ENCODE measurements at places on chromosomes 7 and 10. TPM values are rescaled to one million over a fixed set of nuclear protein-coding genes. Genes with fewer than 3 reads are reported as not detected.

DNA sequence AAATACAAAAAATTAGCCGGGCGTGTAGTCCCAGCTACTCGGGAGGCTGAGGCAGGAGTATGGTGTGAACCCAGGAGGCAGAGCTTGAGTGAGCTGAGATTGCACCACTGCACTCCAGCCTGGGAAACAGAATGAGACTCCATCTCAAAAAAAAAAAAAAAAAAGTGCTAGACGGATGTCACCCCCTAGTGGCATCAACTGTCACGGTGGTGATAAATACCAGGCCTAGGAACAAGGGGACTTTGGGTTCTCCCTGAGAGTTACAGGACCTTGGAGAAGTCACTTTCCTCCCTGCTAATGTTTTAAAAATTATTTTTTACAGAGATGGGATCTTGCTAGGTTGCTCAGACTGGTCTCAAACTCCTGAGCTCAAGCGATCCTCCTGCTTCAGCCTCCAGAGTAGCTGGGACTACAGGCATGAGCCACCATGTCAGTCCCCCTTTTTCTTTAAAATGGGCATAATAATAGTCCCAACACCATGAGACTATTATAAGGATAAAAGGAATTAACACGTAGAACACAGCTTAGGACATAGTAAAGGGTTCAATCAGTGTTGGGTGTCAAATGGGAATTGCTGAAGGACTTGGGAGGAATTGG is 2.6 kb upstream of the TMEM130 start:
- peak; percentile 50 for DNase-seq

DNA sequence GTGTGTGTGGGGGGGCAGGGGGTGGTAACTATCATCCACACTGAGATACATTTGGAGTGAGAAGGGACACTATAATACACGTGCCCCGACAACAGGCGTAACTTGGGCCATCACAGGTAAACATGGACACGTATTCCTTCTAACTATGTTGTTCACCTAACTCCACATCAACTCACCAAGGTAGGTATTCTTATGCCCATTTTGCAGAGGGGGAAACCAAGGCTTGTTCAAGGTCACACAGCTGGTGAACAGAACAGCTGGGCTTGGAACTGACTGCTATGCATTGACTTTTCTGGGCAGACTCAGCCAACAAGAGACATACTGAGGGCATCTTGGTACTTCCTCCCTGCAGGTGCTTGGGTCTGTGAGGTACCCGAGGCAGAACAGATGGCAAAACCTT is 170.1 kb downstream of the ADAM12 start:
- DNase-seq: no peak

- peak; percentile 71 for DNase-seq
Measured at GRCh38 chr7:102289057-102289456, 2.4 kb downstream of the SH2B2 start.

DNA sequence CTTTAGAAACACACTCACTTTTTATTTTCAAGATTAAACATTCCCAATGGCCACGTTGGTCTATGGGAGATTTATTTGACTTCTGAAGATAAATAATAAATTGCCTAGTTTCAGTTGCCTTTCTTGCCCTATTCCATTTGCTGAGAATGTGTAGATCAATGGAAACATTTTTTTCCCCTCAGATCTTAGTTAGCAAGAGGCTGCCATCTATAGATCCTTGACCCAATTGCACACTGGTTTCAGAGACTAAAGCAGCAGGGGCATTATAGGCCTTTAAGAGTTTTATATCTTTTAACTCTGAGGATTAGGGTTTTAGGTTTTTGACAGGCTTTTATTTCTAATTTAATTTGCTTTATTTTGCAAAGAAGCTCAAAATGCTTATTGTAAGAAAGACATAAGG is 163.2 kb upstream of the GPR26 start:
- DNase-seq: no peak

- DNase-seq: no peak
Measured at GRCh38 chr10:112700215-112700671, 249.8 kb upstream of the TCF7L2 start.

GRCh38 chr7:84372155-84372621 is 177.6 kb upstream of the SEMA3A start:
- no peak for DNase-seq

DNA sequence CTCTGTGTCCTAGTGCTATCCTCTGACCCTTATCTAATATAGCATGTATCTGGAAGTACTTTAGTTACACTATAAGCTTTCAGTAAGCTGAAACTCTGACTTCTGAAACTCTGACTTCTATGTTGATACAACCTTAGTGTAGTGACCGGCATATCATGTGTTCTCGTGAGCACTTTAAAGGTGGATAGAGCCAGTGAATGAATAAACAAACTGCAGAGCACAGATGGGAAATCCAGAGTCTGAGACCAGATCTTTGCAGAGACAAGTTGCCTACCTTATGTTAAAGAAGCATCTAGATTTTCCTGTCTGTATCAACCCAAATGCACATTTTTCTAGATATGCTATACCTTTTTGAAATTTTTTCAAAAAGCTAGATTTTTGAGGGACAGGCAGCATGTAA is 3.5 kb downstream of the ACTA2 start:
- no peak for DNase-seq

GRCh38 chr10:88136712-88137111 is 273.3 kb downstream of the PTEN start:
- DNase-seq: no peak

- DNase-seq: no peak
Measured at GRCh38 chr7:150958062-150958552, 20.0 kb downstream of the KCNH2 start.

- no peak for DNase-seq
Measured at GRCh38 chr10:113221756-113222168, 271.7 kb downstream of the TCF7L2 start.

GRCh38 chr7:87391020-87391701 is 45.7 kb downstream of the CROT start:
- DNase-seq: no peak

GRCh38 chr10:117264782-117265181 is 23.9 kb downstream of the SLC18A2 start:
- DNase-seq: no peak

DNA sequence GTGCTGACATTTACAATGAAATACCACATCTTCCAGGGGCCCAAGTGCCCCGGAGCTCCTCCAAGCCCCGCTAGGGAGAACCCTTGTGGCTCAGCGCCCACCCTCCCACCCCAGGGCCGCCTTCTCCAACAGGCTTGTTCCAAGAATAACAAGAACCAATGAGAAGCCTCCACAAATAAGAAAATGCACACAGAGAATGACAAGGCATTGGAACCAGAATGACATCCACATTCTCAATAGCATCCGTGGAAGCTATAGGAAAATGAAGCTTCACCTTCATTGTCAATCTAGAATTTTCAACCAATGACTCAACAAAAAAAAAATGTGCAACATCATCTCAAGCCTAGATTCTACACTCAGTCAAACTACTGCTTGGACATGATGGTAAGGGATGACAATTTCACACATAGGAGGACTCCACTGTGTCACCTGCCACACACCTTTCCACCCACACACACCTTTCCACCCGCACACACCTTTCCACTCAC is 50.4 kb upstream of the PPP2R2D start:
- no peak for DNase-seq

- no peak for DNase-seq
Measured at GRCh38 chr7:95104739-95105138, 197.3 kb downstream of the PPP1R9A start.

- no peak for DNase-seq
Measured at GRCh38 chr7:132516042-132516840, 60.0 kb downstream of the PLXNA4 start.

DNA sequence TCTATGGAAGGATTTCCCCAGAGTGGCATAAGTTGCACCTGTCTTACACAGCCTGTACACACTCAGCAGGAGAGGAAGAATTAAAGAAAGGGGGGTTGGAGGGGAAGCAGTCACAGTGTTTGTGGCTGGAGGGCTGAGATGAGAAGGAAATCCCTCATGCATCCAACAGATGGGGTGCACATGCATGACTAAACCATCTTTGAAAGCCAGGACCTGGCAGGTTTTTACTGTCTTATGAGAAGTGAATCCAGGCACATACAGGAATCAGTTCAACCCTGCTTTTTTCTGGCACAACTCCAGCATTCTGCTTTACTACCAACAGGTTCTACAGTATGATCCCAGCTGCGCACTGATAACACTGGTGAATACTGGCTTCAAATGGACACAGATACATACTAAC is 107.7 kb downstream of the CACNA2D1 start:
- DNase-seq: no peak

- no peak for DNase-seq
Measured at GRCh38 chr7:88758381-88759229, 895 bp upstream of the ZNF804B start.

- no peak for DNase-seq
Measured at GRCh38 chr10:22999942-23000341, 72.1 kb downstream of the ARMC3 start.

- DNase-seq: no peak
Measured at GRCh38 chr10:58755677-58756076, 243.0 kb downstream of the BICC1 start.

ETV1 gene
- total RNA-seq: not detected

ADAMTS14 gene
- total RNA-seq: not detected

CDH23 gene
- 0.37 TPM for total RNA-seq

AMZ1 gene
- 14.6 TPM for total RNA-seq

SRGN gene
- total RNA-seq: 49.9 TPM

TRIM50 gene
- not detected for total RNA-seq

C10orf53 gene
- not detected for total RNA-seq

TLL2 gene
- total RNA-seq: 0.47 TPM

ST8SIA6 gene
- total RNA-seq: not detected

LSM5 gene
- total RNA-seq: 34.7 TPM

LRIT1 gene
- not detected for total RNA-seq

VAX1 gene
- not detected for total RNA-seq

RAPGEF5 gene
- 37.6 TPM for total RNA-seq

KLF14 gene
- total RNA-seq: 0.27 TPM

TLX1 gene
- not detected for total RNA-seq

Data from B cell (primary cell).